ENCODE measurements at places on chromosomes 1 and 21.

- no peak for DNase-seq
Measured at GRCh38 chr1:8554956-8555534, 237.1 kb downstream of the SLC45A1 start.

DNA sequence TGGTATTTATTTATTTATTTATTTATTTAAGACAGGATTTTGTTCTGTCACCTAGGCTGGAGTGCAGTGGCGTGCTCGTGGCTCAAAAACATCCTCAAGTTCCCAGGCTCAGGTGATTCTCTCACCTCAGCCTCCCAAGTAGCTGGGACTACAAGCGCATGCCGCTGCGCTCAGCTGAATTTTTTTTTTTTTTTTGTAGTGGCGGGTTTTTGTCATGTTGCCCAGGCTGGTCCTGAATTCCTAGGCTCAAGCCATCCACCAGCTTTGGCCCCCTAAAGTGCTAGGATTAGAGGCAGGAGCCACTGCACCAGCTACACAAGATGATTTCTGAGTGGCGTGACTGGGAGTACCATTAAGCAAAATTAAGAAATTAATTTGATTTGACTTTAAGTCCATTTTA is 31.7 kb downstream of the CNST start:
- DNase-seq, result no peak

- DNase-seq, result peak; percentile 35
Measured at GRCh38 chr1:33055210-33056008, 18.7 kb upstream of the AK2 start.

GRCh38 chr1:71273334-71273733 is 192.5 kb upstream of the ZRANB2 start:
- DNase-seq, result no peak

GRCh38 chr1:7690076-7690475 is 81.0 kb upstream of the VAMP3 start:
- no peak for DNase-seq

DNA sequence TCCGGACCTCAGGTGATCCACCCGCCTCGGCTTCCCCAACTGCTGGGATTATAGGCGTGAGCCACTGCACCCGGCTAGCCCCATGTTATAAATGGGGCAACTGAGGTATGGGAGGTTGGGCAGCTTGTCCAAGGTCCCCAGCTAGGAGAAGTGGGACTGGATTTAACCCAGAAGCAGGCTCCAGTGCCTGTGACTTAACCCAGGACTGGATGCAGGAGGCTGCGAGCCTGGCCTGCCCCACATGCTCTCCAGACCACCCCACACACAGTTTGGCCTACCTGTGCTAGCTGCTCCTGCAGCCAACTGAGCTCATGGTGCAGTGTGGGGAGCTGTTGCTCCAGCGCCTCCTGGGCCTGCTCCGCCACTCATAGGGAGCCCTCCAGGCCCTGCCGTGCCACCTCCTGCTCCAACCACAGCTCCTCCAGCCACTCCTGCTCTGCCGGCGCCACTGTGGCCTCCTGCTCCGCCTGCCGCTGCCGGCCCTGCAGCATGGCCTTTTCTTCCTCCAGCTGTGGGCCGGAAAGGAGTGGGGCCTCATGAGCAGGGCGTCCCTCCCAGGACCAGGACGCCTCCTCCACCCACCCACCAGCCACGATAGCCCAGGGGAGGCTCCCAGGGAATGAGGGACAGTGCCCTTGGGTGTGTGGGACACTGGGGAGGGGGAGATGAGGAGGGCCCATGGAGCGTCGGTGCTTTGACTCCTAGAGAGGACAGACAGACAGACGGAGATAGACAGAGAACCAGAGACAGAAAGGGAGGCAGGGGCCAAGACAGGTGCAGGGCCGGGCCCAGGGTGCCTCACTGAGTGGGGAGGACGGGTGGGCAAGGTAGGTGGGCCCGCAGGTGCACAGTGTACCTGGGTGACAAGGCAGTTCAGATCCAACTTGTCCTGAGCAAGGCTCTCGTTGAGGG is 12.4 kb upstream of the NBPF1 start:
- no peak for DNase-seq

GRCh38 chr1:212291505-212292134 is 6.4 kb downstream of the PPP2R5A start:
- DNase-seq, result peak; percentile 53

GRCh38 chr1:200363264-200363933 is 46.4 kb downstream of the ZNF281 start:
- no peak for DNase-seq

DNA sequence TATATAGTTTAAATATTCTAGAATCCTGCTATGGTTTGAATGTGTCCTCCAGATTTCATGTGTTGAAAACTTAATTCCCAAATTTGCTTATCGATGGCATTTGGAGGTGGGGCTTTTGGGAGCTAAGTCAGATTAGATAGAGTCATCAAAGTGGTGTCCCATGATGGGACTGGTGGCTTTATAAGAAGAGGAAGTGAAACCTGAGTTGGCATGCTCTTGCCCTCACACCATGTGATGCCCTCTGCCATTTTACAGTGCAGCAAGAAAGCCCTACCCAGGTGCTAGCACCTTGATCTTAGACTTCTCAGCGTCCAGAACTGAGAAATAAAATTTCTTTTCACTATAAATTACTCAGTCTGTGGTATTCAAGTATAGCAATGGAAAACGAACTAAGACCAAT is 111.3 kb downstream of the TGFB2 start:
- no peak for DNase-seq

- no peak for DNase-seq
Measured at GRCh38 chr1:59520194-59520593, 223.3 kb downstream of the FGGY start.

- no peak for DNase-seq
Measured at GRCh38 chr1:172477216-172477615, 33.3 kb upstream of the PIGC start.

DNA sequence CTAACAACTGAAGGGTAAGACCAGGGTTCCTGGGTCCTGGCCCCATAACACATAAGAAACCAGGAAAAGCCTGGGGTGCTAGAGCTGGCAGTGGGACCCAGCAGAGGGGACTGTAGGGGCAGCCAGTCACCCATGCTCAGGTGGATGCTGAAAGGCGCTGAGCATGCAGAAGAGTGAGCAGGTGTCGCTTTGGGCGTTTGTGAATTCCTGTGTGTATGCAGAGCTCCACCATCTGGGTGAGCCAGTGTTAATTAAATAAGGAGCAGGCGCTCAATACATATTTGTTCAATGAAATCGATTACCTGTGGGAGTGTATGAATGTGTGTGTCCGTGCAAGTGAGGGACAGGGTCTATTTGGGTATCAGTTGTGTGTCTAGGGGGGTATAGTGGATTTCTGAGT is 499 bp downstream of the C1QA start:
- DNase-seq, result no peak

All from Jurkat, Clone E6-1 (cell line).